ENCODE measurements at places on chromosomes 7 and 10.

GRCh38 chr7:23356726-23357125 is 57.6 kb downstream of the MALSU1 start:
- DNase-seq: no peak

GRCh38 chr7:135342887-135343286 is 109.2 kb downstream of the STRA8 start:
- no peak for DNase-seq

- DNase-seq: no peak
Observed at GRCh38 chr10:128165536-128165935, 39.3 kb upstream of the MKI67 start.

- DNase-seq: no peak
Observed at GRCh38 chr10:63819753-63820329, 298.6 kb downstream of the REEP3 start.

DNA sequence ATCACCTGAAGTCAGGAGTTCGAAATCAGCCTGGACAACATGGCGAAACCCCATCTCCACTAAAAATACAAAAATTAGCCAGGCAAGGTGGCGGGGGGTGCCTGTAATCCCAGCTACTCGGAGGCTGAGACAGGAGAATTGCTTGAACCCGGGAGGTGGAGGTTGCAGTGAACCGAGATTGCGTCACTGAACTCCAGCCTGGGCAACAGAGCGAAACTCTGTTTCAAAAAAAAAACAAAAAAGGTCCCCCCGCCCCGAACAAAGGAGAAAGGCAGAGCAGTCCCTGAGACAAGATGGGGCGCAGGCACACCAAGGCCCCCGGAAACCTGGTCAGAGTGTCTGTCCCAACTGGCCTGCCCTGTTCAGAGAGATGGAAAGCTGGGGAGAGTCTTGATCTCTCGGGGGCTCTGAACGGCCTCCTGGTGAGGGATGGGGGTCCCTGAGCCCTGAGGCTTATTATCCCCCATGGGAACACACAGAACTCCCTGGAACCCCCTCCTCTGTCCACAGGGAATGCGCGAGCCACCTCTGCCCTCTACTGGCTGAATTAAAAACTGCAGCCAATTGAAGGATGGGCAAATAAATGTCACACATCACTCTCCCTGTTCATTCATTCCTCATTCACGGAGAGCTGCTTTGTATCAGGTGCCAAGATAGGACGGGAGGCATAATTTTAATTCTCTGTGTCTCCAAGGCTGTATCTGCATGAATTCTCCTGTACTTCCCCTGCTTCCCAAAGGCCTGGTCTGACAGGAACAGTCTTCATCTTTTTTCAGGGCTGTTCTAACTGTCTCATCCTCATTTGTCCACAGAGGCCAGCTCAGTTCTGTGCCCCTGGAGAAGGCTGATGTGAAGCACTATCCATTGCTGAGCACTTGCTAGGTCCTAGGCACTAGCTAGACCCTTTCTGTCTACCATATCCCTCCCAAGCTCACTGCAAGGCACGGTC is 28.9 kb downstream of the MAT1A start:
- DNase-seq: peak; percentile 7
